Posterior cingulate gyrus (tissue), 11 donors: ENCODE measurements at places on chromosomes 4 and X.

- no peak for DNase-seq
These were observed 128.9 kb downstream of the SH3KBP1 start for GRCh38 chrX:19758539-19758938.

- no peak for DNase-seq
These were observed 230.9 kb upstream of the GPC4 start for GRCh38 chrX:133645977-133646718.

DNA sequence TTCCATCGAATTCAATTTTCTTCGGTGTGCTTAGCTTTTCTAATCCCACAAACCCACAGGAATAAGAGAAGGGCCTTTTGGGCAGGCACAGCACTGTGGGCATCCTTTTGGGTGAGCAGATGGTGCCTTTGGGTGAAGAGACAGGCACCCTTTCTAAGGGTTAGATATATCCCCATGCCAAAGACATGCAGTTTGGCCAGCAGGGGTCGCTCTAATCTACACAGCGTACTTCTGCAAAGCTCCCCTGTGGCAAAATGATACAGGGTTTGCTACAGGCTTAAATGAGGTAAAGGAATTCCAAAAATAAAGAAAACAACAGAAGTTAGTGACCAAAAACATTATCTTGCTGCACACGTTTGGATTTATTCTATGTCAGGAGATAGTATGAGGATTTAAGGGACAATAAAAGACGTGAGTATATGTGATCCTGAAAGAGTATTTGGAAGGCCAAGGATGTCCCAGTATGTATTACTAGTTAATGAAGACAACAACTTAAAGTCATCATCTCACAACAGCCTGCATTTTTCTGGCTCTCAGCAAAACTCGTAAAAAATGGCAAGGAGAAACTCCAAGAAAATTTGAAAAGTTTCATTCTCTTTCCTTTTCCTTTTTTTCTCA is 49.5 kb downstream of the PHEX start:
- no peak for DNase-seq

GRCh38 chr4:41797260-41797659 is 48.7 kb upstream of the PHOX2B start:
- DNase-seq: no peak

DNA sequence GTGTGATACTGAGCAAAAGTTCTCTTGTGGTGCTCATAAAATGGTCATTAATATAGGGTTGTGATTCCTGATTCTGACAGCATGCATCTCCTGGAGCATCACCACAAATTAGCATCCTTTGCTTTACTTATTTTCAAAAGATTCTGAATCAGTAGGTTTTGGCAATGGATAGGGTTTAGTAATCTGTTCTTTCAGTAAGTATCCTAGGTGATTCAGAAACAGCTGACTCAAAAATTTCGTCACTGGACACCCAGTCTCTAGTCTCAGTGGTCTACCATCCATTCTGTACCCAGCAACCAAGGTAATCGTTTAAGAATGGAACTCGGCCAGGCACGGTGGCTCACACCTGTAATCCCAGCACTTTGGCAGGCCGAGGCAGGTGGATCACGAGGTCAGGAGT is 4.1 kb downstream of the CBLL2 start:
- no peak for DNase-seq

GRCh38 chr4:182938205-182938645 is 21.0 kb upstream of the DCTD start:
- peak; percentile 86 for DNase-seq

GRCh38 chrX:140425712-140426395 is 79.0 kb downstream of the SOX3 start:
- DNase-seq: no peak

DNA sequence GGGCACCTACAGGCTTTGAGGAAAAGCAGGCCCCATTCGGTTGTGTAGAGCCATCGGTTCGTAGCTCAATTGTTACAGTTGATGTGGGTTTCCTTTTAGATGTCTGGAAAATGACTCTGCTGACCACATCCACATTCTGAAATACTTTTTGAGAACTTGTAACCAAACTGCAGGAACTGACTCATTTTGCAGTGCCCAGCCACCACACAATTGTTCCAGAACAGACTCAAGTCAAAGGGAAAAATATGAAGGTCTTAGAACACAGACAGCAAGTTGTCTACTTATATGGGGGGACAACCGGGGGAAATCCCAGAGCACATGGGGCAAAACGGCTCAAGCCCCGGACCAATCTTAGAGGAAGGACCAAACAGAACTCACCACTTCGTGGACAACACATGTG is 557.6 kb upstream of the DIPK2B start:
- no peak for DNase-seq

DNA sequence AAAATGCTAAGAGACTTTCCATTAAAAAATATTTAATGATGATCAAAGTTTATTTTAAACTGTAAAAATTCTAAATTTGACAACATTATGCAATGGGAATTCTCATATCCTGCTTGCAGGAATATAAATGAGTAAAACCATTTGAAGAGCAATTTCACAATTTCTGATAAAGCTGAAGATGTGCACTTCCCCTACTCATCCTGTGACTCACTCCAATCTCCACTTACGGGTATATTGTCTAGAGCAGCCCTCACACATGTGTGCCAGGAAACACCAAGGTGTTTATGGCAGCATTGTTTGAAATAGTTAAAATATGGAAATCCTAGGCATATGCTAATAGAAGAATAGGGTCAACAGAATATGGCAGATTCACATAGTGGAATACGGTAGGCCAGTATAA is 158.4 kb downstream of the PDHA2 start:
- DNase-seq: no peak

DNA sequence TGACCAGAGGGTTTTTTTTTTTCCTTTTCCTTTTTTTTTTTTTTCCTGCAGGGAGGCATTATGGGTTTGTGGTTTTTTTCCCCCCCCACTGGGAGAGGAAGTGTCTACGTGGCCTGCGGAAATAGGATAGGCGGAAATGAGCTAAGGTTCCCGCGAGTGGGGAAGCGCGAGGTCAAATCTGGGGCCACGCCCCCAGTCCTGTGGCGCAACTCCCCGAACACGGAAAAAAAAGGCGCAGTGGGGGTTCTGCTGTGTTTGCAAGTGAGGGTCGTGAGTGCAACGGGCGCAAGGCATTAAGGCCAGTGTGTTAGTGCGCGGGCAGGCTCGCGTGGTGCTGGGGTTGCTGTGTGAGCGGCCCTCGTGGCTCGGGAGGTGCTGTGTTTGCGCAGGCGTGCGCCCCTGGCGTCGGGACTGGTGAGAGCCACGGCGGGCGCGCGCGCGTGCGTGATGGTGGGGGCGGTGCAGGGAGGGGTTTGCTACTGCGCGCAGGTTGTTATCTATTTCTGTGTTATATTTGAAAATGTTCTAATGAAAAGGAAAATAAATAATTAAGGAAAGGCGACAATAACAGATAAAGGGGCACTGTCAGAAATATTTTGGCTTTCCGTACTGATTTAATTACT is 685 bp upstream of the MORF4L2 start:
- peak; percentile 97 for DNase-seq

DNA sequence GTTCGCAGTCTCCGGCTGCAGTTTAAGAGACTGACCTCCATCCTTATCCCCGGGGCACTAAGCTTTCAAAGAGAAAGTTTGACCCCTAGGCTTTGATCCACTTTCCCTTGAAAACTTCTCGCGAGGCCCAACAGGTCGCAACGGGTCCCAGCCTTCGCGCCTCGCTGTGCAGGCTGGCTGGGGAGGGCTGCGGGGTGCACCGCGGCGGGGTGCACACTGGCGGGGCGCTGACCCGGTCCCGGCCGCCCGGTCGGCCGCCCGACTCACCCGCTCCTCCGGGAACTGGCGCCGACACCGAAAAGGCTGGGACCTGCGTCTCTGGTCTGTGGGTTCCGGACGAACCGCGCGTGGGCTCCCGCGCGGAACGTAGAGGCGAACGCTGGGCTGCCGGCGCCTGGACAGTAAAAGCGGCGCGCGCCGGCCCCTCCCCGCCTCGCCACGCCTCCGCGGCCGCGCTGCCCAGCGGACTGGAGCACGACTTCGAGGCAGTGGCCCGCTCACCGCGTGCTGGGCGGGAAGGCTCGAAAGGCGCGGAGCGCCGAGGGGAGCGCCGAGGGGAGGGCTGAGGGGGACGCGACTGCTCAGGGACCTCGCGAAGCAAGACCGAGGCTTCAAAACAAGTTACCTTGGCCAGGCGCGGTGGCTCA is at the start of gene TAF7L:
TSS of gene TAF7L (minus strand) at position 378 of the 647 bp plus-strand sequence. CDS start 3,791 bp downstream, outside the sequence.
- DNase-seq: no peak

GRCh38 chr4:163868445-163868844 is 374.0 kb downstream of the TMA16 start:
- no peak for DNase-seq

GRCh38 chr4:46081248-46081647 is 42.6 kb downstream of the GABRG1 start:
- no peak for DNase-seq

GRCh38 chr4:127134490-127134889 is 498.3 kb upstream of the INTU start:
- DNase-seq: no peak

GRCh38 chrX:119075270-119076025 is 2.7 kb downstream of the CT47C1 start:
- DNase-seq: no peak

- DNase-seq: no peak
These were observed 302.9 kb upstream of the FAM241A start for GRCh38 chr4:111842336-111842735.

DNA sequence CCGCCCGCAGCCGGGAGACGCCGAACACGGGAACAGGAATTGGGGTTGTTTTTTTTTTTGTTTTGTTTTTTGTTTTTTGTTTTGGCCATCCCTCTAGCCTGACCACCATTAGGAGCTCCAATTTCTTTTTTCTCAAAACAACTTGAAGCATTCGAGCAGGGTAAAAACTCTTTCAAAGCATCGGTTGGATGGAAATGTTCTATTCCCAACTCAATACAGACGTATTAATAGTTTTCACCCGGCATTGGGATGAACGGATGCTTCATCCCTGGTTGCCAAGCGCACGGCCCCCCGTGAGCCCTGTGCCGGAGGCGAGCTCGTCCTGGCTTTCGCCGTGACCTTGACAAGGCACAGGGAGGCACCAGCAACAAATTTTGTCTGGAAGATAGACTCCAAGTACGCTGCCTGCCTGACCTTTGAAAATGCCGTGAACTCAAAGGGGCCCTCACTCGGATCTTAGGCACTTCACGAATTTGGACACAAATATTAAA is 352 bp upstream of the MAP3K15 start:
- DNase-seq: no peak

- DNase-seq: no peak
These were observed 393.5 kb downstream of the KCNIP4 start for GRCh38 chr4:21555083-21555482.

GRCh38 chrX:18461431-18461830 is 36.0 kb downstream of the CDKL5 start:
- DNase-seq: no peak

- DNase-seq: peak; percentile 89
These were observed at the start of gene FAT4 for GRCh38 chr4:125314676-125315575. Gene FAT4 (plus strand): TSS chr4:125314955. CDS start chr4:125316412, 1,457 bp downstream.

- DNase-seq: no peak
These were observed 56.3 kb downstream of the ZAR1 start for GRCh38 chr4:48546336-48546735.

DNA sequence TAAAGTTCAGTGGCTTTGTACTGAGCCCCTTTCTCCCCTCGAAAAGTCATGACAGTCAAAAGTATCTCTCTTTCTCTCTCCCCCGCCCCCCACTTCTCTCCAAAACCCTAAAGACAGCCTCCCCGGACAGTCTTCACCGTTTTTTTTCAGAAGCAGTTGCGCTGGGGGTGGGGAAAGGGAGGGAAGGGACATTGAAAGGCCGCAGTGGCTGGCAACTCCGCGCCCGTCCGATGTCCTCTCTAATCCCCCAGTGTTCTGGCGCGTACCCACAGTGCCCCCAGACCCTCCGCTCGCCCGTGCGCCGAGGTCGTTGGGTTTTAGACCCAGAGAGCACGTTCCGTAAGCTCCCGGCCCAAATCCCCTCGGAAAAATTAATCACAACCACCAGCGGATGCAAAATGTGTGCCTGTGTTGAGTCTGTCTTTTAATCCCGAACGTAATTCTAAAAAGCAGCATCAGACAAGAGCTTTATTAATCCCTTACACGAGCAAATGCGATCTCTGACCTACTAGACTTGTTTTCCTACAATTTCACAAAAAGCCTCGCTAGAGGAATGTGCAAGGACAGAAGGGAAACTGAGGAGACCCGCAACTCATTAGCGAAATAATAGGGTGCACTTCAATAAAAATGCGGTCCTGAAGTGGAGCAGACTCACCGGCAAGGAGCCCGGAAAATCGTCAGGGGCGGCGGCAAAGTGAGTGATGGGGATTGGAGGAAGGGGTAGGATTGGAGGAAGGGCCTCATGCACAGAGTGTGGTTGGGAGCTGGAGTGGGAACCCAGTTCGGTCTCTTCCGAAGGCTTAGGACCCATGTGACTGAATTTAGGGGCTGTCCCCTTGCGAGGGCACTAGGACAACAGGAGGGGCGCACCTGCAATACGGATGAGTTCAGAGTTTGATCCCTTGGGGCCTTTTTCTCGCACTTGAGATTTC is 12.2 kb upstream of the PRDM8 start:
- DNase-seq: no peak

DNA sequence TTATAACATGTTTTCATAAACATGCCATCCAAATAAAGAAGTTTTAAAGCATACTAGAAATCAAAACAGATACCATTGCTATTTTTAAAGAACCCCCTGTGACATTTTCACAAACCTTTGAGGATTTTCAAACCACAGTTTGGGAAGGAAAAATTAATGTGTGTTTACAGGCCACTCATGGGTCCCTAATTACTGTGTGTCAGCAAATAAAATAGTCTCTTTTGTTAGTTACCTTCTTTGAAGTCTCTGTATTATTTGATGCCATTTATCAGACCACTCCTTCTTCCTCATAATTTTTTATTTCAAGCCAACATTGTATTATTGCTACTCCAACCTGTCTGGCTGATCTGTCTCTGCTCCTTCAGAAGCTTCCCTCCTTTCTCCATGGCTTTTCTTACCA is 72.6 kb upstream of the TET2 start:
- DNase-seq: no peak

DNA sequence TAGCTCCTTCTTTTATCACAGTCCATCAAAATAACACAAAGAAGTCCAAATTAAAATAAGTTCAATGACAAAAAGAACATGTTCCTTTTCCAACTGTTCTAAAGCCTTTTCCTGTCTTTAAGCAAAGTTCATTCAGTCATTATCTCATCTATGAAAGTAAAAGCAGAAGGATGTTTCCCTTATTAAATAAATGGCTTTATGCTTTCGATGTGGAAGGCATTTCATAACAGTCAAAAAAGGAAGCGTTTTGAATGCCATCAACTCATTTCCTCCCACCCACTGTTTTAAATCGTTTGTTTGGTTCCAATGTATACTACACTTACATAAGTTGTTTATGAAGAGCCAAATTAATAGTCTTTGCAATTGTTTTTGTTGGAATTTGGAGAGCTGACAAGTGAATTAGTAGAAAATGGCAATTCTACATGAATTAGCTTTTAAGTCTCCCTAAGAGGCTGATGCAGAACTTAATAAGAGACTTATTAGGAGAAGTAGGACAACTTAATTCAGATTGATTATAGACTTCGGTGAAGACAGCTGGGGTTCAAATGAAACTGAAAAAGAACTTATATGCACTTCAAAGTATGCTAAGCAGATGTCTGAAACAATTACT is 392.6 kb upstream of the FTHL17 start:
- no peak for DNase-seq
